RWPE1 (cell line): ENCODE measurements at places on chromosomes 1 and 21.

GRCh38 chr1:161481624-161482392 lies 23.4 kb upstream of the FCGR2A start:
- DNase-seq, result peak; percentile 86

DNA sequence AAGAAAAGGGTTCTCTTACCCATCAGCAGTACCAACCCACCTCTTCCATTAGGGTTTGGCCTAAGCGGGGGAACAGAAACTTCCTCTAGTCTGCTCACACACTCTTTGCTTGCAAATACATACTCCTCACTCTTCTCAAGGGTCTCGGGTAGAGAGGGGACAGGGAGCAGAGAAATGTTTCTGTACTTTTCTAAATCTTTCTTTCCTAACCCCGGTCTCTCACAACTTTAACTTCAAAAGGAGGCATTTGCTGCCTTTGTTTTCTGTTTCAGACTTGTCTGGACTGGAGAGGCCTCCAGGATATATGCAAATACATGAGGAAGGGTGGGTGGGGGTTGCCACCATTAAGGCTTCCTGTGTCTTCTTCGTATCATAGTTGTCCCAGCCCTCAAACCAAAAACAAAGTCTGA lies 10.5 kb upstream of the LAX1 start:
- no peak for DNase-seq

- no peak for DNase-seq
These were observed 50.2 kb downstream of the KCNJ6 start for GRCh38 chr21:37866027-37866426.

- no peak for DNase-seq
These were observed 62.5 kb upstream of the DNAH14 start for GRCh38 chr1:224866940-224867339.

GRCh38 chr1:221279146-221279545 lies 399.9 kb downstream of the HLX start:
- no peak for DNase-seq

DNA sequence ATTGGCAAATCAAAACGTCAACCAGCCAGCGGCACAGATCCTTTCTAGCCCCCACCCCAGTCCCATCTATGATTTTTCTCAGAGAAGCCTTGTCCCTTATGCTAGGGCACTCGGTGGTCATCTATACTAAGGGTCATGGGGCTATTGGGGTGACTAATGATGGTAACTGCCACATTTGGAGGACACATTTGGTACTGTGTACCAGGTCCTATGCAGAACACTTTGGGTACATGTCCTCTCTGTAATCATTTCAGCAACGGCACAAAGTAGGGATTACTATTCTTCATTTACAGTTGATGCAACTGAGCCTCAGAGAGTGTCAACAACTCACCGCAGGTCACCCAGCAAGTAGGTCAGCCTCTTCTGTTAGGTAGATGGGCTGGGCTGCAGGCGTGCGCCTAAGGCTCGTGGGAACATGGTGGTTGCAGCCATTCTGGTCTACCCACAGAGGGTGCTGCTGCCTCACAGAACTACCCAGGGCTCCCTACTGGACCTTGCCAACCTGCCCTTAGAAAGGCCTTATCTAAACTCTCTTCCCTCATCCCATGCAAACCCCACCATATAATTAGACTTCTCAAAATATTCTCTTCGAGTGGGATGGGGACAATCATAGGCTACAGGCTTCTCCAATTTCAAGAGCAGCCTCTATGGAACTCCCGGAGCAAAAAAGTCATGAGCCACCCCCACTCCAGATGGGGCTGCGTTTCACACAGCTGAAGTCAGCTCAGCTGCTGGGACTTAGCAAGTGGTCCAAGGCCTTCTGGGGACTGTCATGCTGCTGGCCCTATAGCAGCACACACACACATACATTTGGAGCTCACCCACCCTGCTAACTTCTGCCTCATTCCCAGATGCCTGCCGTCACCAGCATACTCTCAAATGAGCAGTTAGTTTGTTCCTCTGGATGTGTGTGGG lies 5.8 kb upstream of the SDHB start:
- DNase-seq, result peak; percentile 74

GRCh38 chr1:48878191-48878940 lies 101.7 kb upstream of the BEND5 start:
- DNase-seq, result peak; percentile 67

DNA sequence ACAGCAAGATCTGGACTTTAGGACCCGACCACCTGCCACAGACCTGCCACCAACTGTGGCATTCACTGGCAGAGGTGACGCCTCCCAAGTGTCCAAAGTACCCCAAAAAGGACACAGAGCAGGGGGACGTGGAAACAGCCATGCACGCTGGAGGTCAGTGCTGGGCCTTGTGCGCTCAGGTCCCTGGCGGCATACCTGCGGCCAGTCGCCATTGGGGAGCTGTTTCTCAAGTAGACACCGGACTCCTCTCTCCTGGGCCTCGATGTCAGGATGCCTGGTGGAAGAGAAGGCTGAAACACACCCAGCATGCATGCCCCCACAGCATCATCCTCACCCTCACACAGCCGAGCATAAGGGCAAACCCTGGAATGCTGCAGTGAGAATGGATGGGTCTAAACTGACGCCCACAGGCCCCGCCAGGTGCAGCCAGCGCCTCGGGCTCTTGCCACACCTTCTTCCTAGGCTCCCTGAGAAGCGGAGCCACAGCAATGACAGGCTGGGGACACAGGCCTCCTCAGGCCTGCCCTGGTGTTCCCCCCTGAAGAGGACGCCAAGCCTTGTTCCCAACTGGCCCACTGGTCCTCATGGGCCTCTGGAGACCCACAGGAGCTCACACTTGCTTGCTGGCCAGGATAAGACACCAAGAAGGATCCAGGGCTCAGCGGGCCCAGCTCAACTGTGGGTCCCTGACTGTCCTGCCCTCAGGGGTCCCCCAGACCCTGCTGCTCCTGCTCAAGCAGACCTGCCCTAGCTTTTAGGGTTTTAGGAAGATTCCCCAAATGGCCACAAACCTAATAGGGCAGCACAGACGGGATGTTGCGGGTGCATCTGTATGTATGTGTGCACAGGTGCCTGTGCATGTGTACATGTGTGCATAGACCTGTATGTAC lies 7.7 kb upstream of the SPATC1L start:
- DNase-seq, result no peak

- DNase-seq, result no peak
These were observed 99.2 kb downstream of the PROX1 start for GRCh38 chr1:214086945-214087344.

GRCh38 chr21:25390701-25391100 lies 216.6 kb downstream of the MRPL39 start:
- DNase-seq, result no peak

GRCh38 chr1:228362141-228362883 lies 44.3 kb downstream of the TRIM11 start:
- DNase-seq, result no peak

DNA sequence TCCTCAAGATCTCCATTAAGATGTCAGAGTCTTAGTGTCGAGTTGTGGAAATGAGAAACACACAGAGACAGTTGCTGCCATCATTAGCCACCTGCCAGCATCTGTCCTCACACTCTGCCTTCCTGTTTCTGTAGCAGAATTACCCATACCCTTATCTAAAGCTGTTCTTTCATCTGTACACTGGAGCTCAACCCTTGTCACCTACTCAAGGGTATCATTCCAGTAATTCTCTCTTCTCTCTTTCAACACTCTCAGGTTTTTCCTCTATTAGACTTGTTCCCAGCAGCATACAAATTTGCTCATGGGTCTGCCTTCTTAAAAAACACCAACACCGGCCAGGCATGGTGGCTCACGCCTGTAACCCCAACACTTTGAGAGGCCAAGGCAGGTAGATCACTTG lies 27.4 kb upstream of the RNF2 start:
- DNase-seq, result no peak

- DNase-seq, result no peak
These were observed 19.5 kb downstream of the HLCS start for GRCh38 chr21:36946949-36947356.

- no peak for DNase-seq
These were observed 92.1 kb upstream of the IPO9 start for GRCh38 chr1:201736707-201737320.

GRCh38 chr1:190001187-190001586 lies 476.5 kb downstream of the BRINP3 start:
- DNase-seq, result no peak

DNA sequence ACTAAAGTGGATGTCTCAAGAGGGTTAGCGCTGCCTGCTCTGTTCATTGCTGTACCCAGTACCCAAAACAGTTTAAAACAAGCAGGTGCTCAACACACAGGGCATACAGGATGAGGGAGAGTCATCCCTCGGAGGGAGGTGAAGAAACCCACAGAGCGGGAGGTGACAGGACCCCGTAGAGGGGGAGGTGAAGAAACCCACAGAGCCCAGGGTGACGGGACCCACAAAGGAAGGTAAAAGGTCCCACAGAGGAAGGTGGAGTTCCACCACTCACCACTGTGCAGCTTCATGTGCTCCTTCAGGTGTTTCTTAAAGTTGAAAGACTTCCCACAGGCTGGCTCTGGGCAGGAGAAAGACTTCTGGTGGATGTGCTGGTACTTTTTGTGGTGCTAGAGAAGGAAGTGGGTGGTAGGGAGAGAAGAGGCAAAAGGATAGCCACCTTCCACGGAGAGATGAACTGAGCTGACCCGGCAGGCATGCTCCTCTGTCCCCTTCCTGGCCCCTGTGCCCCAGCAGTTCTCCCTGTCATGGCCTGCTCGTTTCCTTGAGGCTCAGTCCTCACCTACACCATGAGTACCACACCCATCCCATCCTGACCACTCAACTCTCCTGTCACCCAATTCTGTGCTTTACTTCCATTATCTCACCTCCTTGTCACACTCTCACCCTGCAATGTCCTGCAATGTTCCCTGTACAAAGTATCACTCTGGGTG lies 5.1 kb downstream of the ZNF692 start:
- DNase-seq, result no peak

- no peak for DNase-seq
These were observed 11.2 kb downstream of the DDAH1 start for GRCh38 chr1:85453640-85454194.

GRCh38 chr1:46458190-46458589 lies 31.4 kb upstream of the DMBX1 start:
- no peak for DNase-seq

GRCh38 chr1:65355031-65355712 lies 45.8 kb downstream of the DNAJC6 start:
- DNase-seq, result no peak

DNA sequence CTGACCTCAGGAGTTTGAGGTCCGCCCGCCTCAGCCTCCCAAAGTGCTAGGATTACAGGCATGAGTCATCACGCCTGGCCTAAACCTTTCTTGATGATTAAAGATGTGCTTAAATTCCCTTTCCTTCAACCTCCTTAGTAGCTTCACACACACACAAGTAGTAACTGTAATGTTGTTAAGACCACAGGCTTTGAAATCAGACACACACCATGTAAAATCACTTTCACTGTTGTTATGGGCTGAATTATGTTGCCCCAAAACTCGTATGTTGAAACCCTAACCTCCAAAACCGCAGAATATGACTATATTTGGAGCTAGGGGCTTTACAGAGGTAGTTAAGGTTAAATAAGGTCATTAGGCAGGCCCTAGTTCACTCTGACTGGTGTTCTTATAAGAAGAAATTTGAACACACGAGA lies 180.2 kb downstream of the NR5A2 start:
- no peak for DNase-seq

DNA sequence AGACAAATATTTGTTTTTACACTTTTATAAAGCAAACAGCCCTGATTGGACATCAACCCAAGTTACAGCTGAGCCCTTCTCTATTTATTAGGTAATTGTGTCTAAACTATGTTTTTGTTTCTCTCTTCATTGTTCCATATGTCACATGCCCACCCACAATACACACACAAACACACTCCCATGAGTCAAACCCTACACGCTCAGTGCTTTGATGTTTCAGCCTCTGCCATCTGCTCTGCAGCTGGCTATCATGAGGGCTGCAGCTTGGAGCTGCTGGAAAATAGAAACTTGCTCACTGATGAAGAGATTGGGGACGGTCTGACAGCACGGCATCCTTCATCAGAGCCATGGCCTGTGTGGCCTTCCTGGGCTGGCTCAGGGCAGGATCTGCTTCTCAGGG lies 41.7 kb downstream of the PSMG1 start:
- no peak for DNase-seq

DNA sequence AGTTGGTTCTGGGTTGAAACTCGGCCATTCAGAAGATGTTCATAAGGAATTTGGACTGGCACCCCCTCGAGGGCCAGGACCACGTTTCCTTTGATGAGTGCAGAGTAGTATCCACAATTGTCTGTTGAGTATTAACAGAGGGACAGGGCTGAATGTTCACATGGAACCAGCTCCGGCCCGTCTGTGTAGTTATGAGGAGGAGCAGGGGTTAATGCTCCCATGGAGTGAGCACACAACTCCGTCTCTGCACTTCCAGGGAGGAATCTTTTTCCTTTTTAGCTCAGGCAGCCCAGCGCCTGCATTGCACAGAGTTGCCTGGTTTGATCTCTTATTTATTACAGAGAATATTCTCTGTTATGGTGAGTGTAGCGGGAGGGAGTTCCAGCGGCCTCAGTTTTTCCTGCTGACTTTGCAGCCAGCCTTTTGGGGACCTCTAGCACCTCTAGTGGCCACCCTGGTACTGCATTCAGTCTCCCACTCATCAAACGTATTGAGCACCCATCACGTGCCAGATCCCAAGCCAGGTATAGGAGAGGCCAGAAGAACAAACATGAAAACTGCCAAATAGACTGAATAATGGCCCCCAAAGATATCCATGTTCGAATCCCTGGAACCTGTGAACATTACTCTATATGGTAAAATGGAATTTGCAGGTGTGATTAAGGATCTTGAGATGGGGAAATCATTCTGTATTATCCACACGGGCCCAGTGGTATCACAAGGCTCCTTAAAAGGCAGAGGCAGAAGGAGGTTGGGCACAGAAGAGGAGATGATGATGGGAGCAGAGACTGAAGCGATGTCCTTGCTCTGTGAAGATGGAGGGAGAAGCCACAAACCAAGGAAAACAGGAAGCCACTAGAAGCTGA lies 167.7 kb upstream of the CSF3R start:
- DNase-seq, result peak; percentile 67

DNA sequence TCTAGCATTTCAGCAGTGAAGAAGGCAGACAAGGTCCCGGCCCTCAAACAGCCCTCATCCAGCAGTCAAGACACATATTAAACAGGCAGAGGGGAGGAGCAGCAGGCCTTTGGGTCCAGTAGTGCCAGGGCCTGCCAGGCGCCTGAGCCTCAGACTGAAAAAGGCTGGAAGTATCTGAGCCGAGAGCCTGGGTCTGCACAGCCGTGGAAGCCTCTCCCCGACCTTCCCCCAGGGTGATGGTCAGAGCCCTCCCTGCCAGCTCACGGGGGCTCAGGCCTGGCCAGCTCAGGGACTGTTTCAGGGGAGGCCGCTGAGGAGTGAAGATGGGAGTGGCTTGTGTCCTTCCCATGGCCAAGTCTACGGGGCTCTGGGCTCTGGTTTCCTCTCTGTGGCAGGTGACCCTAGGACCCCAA lies 565.2 kb downstream of the PTPRU start:
- no peak for DNase-seq

GRCh38 chr1:194478731-194479130 lies 1292.3 kb upstream of the B3GALT2 start:
- no peak for DNase-seq

DNA sequence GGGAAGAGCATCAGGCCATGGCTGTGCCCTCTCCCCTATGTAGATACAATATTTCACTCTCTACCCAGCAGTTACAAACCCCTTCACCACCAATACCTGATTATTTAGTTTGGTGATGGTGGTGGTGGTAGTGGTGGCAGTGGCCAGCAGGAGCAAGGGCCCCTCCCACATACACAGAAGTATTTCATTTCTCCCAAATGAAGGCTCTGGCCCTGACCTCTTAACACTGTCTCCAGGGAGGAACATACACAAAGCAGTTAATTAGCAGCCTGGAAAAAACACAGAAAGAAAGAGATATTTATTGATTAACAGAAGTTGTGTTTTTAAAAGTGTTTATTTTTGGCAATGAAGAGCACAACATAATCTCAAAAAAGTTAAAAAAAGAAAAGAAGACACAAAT lies 212.7 kb upstream of the SAMSN1 start:
- no peak for DNase-seq
